ENCODE measurements at places on chromosomes 16 and 17.

- DNase-seq, result no peak
Measured at GRCh38 chr16:51968749-51969148, 578.2 kb downstream of the TOX3 start.

GRCh38 chr17:15926039-15926740 is 18.7 kb upstream of the ADORA2B start:
- no peak for DNase-seq

- DNase-seq, result no peak
Measured at GRCh38 chr16:65657071-65657494, 535.2 kb upstream of the CDH11 start.

- DNase-seq, result no peak
Measured at GRCh38 chr16:54931120-54932014, 702 bp downstream of the IRX5 start.

DNA sequence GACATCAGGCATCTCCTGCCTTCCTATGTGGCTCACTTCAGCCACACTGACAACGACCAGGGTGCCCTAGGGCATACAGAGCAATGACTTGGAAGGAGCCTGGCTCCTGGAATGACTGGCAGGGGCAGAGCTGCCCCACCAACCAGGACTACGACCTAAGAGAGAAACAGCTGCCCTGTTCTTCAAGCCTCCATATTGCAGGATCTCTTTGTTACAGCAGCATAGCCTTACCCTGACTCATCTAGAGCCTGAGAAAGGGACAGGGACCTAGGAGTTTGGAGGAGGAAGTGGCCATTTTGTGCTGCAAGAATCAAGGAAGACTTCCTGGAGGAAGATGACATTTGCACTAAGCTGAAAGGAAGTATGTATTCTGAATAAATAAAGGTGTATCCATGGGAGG is 49.6 kb downstream of the GSG1L start:
- DNase-seq, result no peak

GRCh38 chr17:4537451-4538235 is 17.5 kb downstream of the MYBBP1A start:
- no peak for DNase-seq

- peak; percentile 43 for DNase-seq
Measured at GRCh38 chr16:1543085-1543896, 9.8 kb downstream of the TMEM204 start.

GRCh38 chr17:57749701-57750100 is 4.6 kb upstream of the CCDC182 start:
- no peak for DNase-seq

GRCh38 chr16:11576427-11577289 is 10.1 kb downstream of the LITAF start:
- DNase-seq, result peak; percentile 22

DNA sequence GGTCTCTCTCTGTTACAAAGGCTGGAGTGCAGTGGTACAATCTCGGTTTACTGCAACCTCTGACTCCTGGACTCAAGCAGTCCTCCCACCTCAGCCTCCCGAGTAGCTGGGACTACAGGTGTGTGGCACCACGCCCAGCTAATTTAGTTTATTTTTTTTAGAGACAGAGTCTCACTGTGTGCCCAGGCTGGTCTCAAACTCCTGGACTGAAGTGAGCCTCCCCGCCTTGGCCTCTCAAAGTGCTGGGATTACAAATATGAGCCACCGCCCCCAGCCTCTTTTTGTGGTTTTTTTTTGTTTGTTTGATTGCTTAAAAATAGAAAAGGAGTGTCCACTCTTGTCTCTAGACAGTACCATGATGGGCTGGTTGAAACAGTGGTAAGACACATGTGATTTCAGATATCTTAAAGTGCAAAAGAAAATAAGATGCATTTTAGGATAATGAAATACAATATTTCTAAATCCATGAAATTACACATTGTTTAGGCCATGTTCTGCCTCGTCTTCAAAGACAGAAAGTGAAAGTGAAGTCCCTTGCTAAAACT is 27.4 kb downstream of the KIAA0513 start:
- DNase-seq, result no peak

GRCh38 chr17:72158895-72159885 is 38.4 kb downstream of the SOX9 start:
- DNase-seq, result no peak

- no peak for DNase-seq
Measured at GRCh38 chr16:81071805-81072204, 5.2 kb downstream of the C16orf46 start.

DNA sequence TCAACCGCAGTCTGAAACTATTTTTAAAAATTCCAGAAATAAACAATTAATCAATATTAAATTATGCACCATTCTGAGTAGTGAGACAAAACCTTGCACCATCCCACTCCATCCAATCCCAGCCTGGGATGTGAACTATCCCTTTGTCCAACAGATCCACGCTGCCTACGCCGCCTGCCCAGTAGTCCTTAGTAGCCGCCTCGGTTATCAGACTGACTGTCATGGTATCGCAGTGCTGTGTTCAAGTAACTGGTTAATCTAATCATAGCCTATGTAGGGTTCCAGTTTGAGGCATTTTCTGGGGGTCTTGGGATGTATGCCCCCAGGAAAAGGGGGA is 437.7 kb downstream of the HS3ST3B1 start:
- DNase-seq, result no peak

- DNase-seq, result no peak
Measured at GRCh38 chr17:27993723-27994310, 48.7 kb upstream of the NLK start.

GRCh38 chr17:20852239-20852989 is 190.4 kb downstream of the USP22 start:
- DNase-seq, result no peak

DNA sequence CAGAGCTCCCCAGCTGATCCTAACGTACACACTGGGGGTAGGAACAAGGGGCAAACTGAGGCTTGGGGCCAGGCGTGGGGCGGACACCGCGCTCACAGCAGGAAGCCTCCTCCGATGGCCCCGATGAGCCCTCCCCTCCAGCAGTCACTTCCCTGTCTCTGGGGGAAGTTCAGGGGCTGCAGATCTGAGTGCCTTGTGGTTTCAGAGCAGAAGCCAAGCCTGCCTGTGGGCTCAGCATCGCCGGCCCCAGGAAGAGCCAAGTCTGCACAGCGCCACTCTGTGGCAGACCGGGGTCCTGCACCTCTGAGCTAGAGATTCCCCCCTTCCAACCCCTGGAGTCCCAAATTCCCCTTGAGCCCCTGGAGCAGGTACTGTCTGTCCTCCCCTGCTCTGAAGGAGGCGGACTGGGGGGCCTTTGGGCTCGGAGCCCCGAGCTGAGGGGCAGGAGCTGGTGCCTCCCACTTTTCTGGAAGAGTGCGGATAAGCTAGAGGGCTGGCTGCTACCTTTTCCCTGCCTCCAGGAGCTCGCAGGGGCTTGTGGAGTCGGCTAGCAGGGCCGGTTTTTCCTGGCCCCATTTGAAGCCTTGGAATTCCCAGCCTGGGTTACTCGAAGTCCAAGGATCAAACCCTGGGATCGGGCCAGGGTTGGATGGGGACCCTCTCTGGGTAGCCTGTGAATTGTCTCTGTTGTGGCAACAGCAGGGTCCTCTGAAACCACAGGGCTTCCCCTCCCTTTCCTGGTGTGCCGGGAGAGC is 2.9 kb downstream of the GSE1 start:
- DNase-seq, result peak; percentile 94

- no peak for DNase-seq
Measured at GRCh38 chr16:4876646-4877379, 29.5 kb downstream of the UBN1 start.

GRCh38 chr16:47284999-47285398 is 141.3 kb upstream of the NETO2 start:
- DNase-seq, result no peak
